ENCODE measurements at places on chromosomes 1 and 21. TPM values are rescaled to one million over a fixed set of nuclear protein-coding genes. Genes with fewer than 3 reads are reported as not detected.

CAMSAP2 gene
- total RNA-seq = 146 TPM

ATP5PO gene
- 140 TPM for total RNA-seq

CFAP45 gene
- total RNA-seq = 0.63 TPM

MFSD2A gene
- total RNA-seq = 18.8 TPM

BARHL2 gene
- total RNA-seq = not detected

LY9 gene
- not detected for total RNA-seq

REG4 gene
- not detected for total RNA-seq

DCDC2B gene
- not detected for total RNA-seq

GUCA2B gene
- total RNA-seq = not detected

PDC gene
- total RNA-seq = not detected

GSTM3 gene
- 55.7 TPM for total RNA-seq

CFHR4 gene
- 0.94 TPM for total RNA-seq

STRIP1 gene
- total RNA-seq = 165 TPM

LRRC71 gene
- not detected for total RNA-seq

DISP1 gene
- total RNA-seq = 21.0 TPM

FMO2 gene
- under 0.01 TPM for total RNA-seq

SLC5A9 gene
- total RNA-seq = not detected

MAP1LC3C gene
- total RNA-seq = not detected

DRAM2 gene
- total RNA-seq = 51.6 TPM

SMPDL3B gene
- not detected for total RNA-seq

CDCA8 gene
- 1.9 TPM for total RNA-seq

PTGFRN gene
- total RNA-seq = 57.6 TPM

APCS gene
- total RNA-seq = not detected

WLS gene
- 45.4 TPM for total RNA-seq

TACSTD2 gene
- total RNA-seq = not detected

FBLIM1 gene
- total RNA-seq = 13.8 TPM

ARID1A gene
- total RNA-seq = 83.9 TPM

TAF1A gene
- 33.2 TPM for total RNA-seq

RBM11 gene
- total RNA-seq = 12.8 TPM

SYT14 gene
- total RNA-seq = 75.1 TPM

NOS1AP gene
- total RNA-seq = 16.6 TPM

BRDT gene
- not detected for total RNA-seq

All from parietal lobe (tissue), 2 donors.